Activated naive CD4-positive, alpha-beta T cell (primary cell): ENCODE measurements at places on chromosomes 3 and 15.

DNA sequence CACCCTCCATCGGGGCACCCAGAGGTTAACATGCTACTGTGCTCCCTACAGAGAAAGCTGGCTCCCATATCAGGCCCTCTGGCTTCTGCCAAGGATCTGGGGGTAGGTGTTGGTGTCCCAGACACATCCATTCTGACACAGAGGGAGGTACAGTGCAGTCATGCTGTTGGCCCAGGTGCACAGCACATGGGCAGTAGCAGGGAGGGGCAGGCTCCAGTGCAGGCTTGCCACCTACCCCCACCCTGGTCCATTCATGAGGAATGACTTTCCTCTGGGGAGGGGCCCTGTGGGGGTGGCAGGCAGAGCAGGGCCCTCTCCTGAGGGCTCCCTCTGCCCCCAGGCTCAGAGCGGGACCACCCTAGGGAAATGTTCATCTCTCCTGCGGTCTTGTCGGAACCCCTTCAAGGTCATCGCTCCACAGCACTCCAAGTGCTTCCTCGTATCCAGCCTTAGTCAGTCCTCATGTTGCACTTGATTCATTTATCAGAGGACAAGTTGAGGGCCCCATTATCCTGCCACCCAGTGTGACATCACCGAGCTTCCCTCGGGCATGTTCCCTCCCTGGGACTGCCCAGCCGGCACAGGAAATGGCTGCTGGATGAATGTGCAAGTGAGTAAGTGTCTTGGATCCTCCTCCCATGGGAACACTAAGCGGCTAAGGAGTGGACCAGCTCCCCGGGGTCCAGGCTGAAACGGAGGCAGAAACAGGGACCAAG lies 10.0 kb downstream of the DUSP7 start:
- no peak for DNase-seq

DNA sequence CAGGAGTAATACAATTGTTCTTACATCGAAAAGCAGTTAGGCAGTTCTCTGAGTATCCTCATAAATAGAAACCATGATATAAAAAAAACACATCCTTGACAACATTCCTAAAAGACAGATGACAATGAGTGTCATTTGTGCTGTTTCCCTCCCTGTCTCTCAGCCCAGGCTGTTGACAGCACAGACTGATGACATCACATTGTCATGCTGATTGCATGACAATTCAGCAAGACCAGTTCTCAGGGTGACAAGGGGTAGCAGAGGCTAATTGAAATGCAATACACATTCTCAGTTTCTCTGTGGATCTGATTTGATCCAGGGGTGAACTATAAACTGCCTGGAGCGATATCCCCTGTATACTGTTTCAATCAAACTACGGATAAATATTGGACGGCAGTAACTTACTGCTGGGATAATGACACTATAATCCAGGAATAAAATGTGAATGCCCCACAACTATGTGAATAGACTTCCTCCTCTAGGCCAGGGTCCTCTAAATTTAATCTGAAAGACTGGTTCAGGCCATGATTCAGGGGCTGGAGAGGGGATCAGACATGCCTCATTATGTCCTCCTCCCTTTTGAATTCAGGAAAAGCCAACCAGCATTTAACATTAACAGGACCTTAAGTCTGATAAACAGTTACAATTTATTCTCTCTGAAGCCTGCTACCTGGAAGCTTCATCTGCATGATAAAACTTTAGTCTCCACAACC lies 16.7 kb upstream of the EIF1B start:
- no peak for DNase-seq

DNA sequence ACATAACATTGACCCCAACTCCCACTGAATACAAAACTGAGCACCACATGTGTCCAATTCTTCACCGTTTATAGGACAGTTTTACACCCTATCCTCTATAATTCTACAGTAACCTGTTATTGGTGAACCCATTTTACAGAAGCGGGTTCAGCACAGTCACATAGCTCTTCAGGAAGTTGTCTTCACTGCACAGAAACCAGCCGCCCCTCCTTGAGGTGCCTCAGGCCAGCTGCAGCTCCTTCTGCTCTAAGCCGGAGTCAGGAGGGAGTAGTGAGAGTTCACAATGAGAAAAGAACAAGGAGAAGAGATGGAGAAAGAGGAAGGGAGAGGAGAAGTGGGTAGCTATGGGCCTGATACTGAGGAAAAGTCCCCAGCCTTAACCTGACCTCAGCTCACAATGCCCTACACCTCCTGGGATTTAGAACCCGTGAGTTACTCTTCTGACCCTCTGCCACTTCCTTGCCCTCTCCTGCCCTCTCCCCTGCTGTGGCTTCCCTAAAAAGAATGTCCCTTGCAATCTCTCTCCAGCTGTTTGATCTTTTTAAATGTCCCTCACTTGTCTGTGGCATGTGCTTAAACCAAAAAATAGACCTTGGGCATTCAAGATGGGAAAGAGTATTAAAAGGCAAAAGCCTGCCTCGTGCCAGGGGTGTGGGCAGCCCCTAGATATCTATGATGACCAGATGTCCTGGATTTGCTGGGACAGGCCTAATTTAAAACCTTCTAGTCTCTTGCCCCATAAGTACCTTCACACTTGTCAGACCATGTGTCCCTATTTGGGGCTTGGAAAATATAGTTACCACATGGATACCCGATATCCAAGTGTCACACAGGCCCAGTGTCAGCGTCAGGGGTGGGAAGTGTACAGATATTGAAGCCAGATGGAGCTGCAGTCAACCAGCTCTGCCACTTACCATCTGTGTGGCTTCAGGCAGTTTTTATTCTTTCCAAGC lies 71.3 kb upstream of the HES1 start:
- DNase-seq = no peak

GRCh38 chr15:67031331-67031730 lies 34.1 kb upstream of the SMAD3 start:
- DNase-seq = no peak

DNA sequence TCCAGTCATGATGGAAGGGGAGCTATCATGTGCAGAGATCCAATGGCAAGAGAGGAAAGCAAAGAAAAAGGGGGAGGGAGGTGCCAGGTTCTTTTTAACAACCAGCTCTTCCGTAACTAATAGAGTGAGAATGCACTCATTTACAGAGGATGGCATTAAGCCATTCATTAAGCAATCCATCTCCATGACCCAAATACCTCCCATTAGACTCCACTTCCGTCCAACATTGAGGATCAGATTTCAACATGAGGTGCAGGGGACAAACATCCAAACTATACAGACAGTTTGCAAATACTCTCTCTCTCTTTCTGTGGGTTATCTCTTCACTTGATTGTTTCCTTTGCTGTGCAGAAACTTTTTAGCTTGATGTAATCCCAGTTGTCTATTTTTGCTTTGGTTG lies 21.2 kb downstream of the ZDHHC23 start:
- DNase-seq = no peak

DNA sequence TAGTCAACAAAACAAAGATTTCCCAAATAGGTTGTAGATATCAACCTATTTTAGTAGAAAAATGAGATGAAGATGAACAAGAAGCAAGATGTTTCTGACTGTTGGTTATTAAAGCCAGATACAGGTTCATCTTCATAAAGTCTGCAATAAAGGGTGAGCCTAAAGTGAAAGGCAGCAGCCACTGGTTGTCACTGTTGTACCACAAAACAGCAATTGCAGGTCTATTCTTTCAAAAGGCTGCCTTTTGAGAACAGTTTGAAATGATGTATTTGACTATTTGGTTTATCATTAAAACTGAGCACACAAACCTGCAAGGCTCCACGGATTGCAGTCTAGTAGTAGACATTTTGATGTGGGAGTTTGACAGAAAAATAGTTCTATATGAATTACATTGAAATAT lies 543.4 kb downstream of the GBE1 start:
- DNase-seq = no peak

- no peak for DNase-seq
Observed at GRCh38 chr15:69014454-69014853, at the start of gene NOX5. Gene NOX5 (plus strand): TSS chr15:69014695. CDS start chr15:69014736, 41 bp downstream.

- DNase-seq = peak; percentile 21
Observed at GRCh38 chr15:28986108-28986507, 100.3 kb downstream of the APBA2 start.

GRCh38 chr15:84598250-84598649 lies 2.6 kb upstream of the ZSCAN2 start:
- no peak for DNase-seq

DNA sequence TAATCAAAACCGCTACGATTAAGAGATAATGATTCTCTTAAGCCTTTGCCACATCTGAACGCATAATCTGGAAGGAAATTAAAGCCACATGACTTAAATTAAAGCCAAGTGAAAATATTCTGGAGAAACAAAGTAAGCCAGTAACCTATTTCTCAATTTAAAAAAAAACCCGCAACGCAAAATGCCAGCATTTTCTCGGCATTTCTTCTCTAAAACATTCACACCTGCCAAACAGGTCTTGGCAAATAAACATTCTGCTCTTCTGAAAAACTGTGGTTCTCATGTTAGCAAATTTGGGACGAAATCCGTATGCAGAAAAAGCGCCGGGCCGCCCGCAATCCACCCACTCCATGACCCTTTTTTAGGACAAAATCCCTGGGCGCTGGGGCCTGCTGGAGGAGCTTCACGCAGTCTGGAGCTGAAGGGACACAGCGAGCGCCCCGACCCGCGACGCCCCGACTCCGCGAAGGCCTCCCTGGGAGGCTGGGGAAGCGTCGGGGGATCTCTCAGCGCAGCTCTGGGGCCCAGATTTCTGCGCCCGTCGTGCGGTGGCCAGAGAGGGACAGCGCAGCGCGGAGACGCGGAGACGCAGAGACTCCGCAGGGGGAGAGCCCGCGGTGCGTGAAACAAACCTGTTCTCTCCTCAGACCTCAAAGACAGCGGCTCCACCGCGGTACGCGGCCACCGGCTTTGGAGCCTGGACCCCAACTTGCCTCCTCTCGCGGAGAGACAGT lies 471 bp downstream of the NKIRAS1 start:
- no peak for DNase-seq

DNA sequence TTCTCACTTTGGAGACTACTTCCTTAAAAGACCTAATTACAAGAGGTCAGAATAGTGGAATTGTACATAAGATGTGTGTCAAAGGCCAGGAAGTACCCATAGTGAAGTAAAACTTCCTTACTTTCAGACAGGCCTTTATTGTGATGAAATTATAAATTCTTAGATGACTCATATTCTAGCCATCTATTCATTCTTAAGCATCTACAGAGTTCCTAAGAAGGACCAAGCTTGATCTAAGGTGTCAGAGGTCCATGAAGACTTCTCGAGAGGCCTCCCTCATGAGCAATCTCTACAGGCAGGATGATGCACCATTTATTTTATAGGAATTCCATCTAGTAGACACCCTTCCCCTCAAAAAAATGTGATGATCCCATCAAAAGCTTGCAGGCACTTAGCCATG lies 493.3 kb downstream of the MAGI1 start:
- DNase-seq = no peak

GRCh38 chr3:159840703-159841299 lies 147.8 kb upstream of the IL12A start:
- no peak for DNase-seq

- no peak for DNase-seq
Observed at GRCh38 chr3:192481638-192482037, 245.7 kb downstream of the FGF12 start.

DNA sequence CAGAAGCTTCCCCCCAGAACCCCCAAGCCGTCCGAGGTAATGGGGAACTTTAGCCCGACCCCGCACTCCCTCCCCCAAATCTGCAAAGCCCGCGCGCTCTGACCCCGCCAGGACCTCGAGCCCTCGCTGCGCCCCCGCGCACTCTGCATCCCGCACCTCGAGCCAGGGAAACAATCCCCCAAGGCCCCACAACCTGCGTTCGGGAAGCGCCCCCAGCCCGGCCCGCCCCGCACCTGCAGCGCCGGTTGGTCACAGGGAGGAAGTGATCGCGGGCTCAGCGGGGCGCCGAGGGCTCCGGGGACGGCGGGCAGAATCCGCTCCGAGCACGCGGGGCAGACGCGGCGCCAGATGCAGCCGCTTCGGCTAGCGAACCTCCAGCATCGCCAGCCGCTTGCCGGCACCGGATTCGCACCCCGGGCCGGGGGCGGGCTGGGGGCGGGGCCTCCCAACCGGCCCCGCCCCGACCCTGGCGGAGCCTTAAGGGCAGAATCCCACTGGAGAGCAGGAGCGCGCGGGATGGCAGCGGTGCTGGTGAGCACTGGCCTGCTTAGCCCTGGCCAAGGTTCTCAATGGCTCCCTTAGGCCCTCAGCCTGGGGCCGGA lies at the start of gene CAMKV:
CAMKV (minus strand) TSS at position 382 of the 602 bp plus-strand sequence. CDS start 7,518 bp downstream, outside the sequence.
- no peak for DNase-seq

GRCh38 chr3:128395500-128396162 lies 71.1 kb downstream of the DNAJB8 start:
- no peak for DNase-seq

DNA sequence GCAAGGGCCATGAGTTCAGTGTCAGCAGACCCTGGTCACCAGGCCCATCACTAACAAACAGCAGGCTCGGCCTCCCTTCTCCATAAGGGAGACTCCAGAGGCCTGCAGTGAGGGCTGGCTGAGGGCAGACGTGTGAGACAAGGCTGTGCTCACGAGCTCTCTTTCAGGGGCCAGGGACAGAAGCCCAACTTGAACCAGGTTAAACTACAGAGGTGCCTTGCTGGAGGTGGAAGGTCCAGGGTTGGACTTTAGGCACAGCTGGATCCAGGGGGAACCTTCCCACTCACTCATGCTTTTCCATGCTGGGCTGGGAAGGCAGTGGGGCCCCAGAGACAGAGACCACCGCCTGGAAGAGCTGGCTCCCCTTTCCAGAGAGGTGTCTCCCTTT lies 19.0 kb downstream of the CFAP100 start:
- no peak for DNase-seq

DNA sequence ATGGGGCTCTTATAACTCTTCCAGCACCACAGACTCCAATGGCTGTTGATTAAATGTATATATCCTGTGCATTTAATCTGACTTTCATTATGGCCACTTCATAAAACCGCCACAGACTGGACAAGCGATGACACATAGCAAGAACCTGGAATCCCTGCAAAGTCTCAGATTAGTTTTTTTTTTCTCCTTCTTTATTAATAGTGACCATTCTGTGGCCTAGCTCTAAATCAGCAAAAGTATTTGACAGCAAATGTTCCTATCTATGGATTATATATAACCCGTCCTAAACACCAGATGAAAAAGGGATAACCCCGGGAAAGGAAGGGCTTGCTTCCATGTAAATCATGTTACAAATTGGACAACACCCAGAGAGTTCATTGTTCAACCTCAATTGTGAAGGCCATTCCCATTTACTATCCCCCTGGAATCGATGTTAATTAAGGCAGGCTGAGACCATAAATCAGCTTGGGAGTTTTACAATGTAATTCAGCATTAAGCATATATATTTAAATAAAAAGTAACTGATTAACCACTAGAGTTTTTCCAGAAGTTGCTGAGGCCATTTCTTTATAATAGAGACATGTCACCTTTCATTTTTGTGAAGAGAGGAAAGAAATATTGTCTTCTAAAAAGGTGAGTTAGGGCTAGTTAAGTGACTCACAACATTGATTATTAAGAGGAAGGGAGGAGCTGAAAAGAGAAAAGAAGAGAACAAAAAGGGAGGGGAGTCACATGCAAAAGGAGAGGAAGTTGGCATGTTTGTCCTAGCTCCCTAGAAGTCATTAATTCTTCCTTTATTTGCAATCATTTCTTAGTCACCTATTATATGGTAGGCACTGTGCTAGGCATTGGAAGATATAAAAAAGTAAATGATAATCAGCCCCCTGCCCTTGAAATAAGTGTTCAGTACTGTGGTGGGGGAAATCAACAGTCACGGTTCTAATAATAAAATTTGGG lies 26.2 kb downstream of the ALDH1A2 start:
- DNase-seq = no peak

- DNase-seq = no peak
Observed at GRCh38 chr15:91476861-91477260, 376.6 kb upstream of the SLCO3A1 start.

GRCh38 chr15:51870774-51871173 lies 41.3 kb downstream of the TMOD3 start:
- no peak for DNase-seq
